ENCODE measurements at places on chromosomes 4 and X. TPM values are rescaled to one million over a fixed set of nuclear protein-coding genes. Genes with fewer than 3 reads are reported as not detected.
A peak's percentile ranks its signal among the peaks of the same experiment; 100 is the strongest.

PPP1R2C gene
- total RNA-seq, result not detected

TSPYL2 gene
- total RNA-seq, result 20.6 TPM

MAPK10 gene
- total RNA-seq, result 6.5 TPM

FGA gene
- not detected for total RNA-seq

DMD gene
- 11.8 TPM for total RNA-seq

DNA sequence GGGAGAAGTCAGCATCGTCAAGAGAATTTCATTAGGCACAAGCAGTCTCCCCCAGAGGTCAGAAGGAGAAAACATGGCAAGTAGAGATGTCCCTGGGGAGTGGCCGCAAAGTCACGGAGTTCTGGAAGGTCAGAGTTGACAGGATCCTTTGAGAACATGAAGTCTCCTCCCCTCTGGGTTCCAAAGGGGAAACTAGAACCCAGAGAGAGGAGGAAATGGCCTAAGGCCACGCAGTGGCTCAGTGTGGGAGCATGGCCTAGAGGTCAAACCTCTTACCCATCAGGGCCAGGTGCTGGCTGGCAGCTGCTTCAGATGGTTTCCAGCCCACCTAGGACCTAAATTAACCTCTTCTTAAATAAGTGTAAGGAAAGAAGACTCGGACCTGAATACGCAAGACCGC lies 884 bp downstream of the IDH3G start:
- H3K4me1 ChIP-seq, result peaks cover 4% of the 10 kb centered on the region
- H3K27me3 ChIP-seq, result no peaks in the 10 kb centered on the region
- peak overlapping the region; percentile 94 for H3K4me3 ChIP-seq
- DNase-seq, result no peak

- H3K4me3 ChIP-seq, result no peak overlapping the region
- no peak overlapping the region for H3K27ac ChIP-seq
- H3K4me1 ChIP-seq, result no peaks in the 10 kb centered on the region
- DNase-seq, result no peak
- H3K27me3 ChIP-seq, result no peaks in the 10 kb centered on the region
Measured at GRCh38 chrX:41703574-41704029, 14.8 kb downstream of the GPR34 start.

GRCh38 chr4:184987493-184988031 lies 30.7 kb upstream of the HELT start:
- no peaks in the 10 kb centered on the region for H3K36me3 ChIP-seq
- no peaks in the 10 kb centered on the region for H3K4me1 ChIP-seq
- no peak overlapping the region for H3K27ac ChIP-seq
- no peak overlapping the region for H3K4me3 ChIP-seq
- peaks cover 5% of the 10 kb centered on the region for H3K27me3 ChIP-seq
- no peak for DNase-seq

- no peaks in the 10 kb centered on the region for H3K36me3 ChIP-seq
- no peak for DNase-seq
- H3K27ac ChIP-seq, result no peak overlapping the region
- no peak overlapping the region for H3K4me3 ChIP-seq
- no peaks in the 10 kb centered on the region for H3K4me1 ChIP-seq
- H3K27me3 ChIP-seq, result no peaks in the 10 kb centered on the region
Measured at GRCh38 chr4:116520886-116521285, 564.5 kb downstream of the TRAM1L1 start.

DNA sequence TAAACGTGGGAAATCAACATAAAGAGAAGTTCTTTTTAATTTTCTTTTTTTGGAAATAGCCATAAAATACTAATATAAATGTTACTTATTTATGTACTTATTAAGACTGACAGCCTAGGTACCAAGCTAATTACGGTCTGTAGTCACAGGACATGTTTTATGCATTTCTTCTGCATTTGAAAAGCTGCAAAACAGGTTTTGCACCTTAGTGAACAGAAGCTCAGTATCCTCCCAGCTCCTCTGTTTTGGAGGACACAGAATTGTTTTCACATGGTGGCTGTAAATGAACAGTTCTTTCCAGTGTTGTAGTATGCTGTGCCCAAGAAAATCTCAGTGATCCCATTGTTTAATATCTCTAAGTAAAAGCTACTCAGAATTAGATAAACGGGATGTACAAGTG lies 1788.0 kb upstream of the TENM3 start:
- H3K27ac ChIP-seq, result no peak overlapping the region
- H3K36me3 ChIP-seq, result no peaks in the 10 kb centered on the region

GRCh38 chr4:145061318-145061920 lies 36.6 kb downstream of the ANAPC10 start:
- no peaks in the 10 kb centered on the region for H3K36me3 ChIP-seq
- H3K4me3 ChIP-seq, result no peak overlapping the region
- DNase-seq, result peak; percentile 67
- H3K27me3 ChIP-seq, result no peaks in the 10 kb centered on the region

DNA sequence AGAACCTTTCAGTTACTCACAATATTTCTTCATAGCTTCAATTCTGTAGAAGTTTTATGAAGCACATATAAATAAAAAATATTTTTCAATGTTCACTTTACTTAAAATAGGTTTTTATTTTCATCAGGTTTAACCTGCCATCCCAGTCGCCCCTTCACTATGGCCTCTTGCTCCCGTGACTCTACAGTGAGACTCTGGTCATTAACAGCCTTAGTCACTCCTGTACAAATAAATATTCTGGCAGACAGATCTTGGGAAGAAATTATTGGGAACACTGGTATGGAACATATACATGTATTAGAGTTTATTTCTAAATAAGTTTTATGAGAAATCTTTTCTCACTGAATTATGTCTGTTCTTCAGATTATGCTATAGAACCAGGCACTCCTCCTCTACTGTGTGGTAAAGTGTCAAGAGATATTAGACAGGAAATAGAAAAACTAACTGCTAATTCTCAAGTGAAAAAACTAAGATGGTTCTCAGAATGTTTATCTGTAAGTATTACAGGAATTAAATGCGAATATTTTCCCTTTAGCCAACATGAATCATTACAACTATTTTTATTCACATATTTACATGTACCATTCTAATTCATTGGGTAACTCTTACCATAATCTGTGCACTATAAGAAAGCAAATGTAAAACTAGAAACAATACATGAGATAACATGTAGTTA lies 45.6 kb downstream of the SPATA4 start:
- no peaks in the 10 kb centered on the region for H3K36me3 ChIP-seq
- DNase-seq, result peak; percentile 49
- H3K27me3 ChIP-seq, result no peaks in the 10 kb centered on the region
- H3K4me3 ChIP-seq, result no peak overlapping the region
- H3K27ac ChIP-seq, result peak overlapping the region; percentile 29

- no peak overlapping the region for H3K27ac ChIP-seq
- no peaks in the 10 kb centered on the region for H3K4me1 ChIP-seq
- H3K36me3 ChIP-seq, result peaks cover 1% of the 10 kb centered on the region
Measured at GRCh38 chr4:145660064-145660463, 19.9 kb upstream of the C4orf51 start.

DNA sequence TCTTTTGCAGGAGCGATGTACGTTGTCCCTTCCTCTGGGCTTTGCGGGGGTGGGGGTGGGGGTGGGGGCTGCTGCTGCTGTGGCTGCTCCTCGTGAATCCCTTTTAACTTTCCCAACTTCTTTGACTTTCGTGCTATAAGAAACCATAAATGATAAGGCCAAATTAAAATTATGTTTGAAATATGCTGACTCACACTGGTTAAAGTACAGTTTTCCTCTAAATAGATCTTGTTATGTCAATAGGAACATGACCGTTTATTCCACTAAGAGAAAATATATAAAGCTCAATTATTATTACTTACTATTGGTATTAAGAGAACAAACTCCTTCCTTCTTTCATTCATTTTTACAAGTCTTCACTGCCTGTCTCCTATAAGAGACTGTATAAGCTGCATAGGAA lies 287.4 kb downstream of the NR3C2 start:
- H3K27ac ChIP-seq, result no peak overlapping the region
- no peaks in the 10 kb centered on the region for H3K27me3 ChIP-seq
- no peaks in the 10 kb centered on the region for H3K36me3 ChIP-seq
- no peak overlapping the region for H3K4me3 ChIP-seq
- DNase-seq, result no peak

DNA sequence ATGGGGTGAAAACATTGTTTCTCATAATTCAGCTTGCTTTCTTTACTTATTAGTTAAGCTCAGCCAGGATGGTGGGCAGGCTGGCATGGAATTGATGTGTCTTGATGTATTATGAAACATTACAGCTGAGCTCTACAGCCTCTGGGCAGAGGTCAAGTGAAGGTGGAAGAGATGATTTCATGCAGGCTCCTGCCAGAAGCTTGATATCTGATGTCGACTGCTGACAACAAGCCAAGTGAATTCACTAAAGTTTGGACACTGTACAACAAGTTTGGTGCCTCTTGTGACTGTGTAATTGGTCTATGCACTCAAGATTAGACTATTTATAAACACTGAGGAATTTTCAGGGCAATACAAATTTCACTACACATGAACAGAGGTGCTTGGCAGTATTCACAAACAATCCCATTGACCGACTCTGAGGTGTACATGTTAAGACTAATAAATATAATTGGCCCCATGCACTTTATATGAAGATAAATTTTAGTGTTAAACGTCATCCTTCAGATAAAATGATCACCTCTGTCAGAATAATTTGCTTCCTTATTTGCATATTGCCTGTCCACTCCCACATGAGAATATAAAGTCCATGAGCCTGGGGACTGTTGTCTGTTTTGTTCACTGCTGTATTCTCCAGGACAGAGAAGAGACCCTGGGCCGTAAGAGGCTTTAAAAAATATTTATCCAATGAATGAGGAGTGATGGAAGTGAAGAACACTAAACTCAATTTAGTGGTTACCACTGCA lies 612.2 kb downstream of the IQCM start:
- no peak overlapping the region for H3K27ac ChIP-seq
- DNase-seq, result peak; percentile 41
- H3K36me3 ChIP-seq, result no peaks in the 10 kb centered on the region
- no peaks in the 10 kb centered on the region for H3K27me3 ChIP-seq
- H3K4me3 ChIP-seq, result no peak overlapping the region

DNA sequence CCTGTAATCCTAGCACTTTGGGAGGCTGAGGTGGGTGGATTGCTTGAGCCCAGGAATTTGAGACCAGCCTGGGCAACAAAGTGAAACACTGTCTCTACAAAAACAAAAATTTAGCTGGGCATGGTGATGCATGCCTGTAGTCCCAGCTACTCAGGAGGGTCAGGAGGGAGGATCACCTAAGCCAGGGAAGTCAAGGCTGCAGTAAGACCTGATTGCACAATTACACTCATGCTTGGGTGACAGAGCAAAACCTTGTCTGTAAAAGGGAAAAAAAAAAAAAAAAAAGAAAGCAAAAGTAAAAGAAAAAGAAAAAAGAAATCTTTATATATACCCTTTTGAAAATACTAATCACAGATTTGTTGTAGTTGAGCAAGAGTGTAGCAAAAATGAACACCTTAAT lies 801.0 kb upstream of the IGFBP7 start:
- no peaks in the 10 kb centered on the region for H3K27me3 ChIP-seq
- no peaks in the 10 kb centered on the region for H3K4me1 ChIP-seq
- no peaks in the 10 kb centered on the region for H3K36me3 ChIP-seq
- H3K27ac ChIP-seq, result no peak overlapping the region

- H3K27me3 ChIP-seq, result peaks cover 4% of the 10 kb centered on the region
- no peaks in the 10 kb centered on the region for H3K4me1 ChIP-seq
- no peak for DNase-seq
- H3K4me3 ChIP-seq, result no peak overlapping the region
- no peak overlapping the region for H3K27ac ChIP-seq
- no peaks in the 10 kb centered on the region for H3K36me3 ChIP-seq
Measured at GRCh38 chrX:74492720-74493201, 71.5 kb downstream of the SLC16A2 start.

GRCh38 chr4:3307060-3307459 lies 14.2 kb downstream of the RGS12 start:
- H3K36me3 ChIP-seq, result no peaks in the 10 kb centered on the region
- H3K4me1 ChIP-seq, result peaks cover 21% of the 10 kb centered on the region
- no peak overlapping the region for H3K4me3 ChIP-seq
- no peak overlapping the region for H3K27ac ChIP-seq
- no peak for DNase-seq

DNA sequence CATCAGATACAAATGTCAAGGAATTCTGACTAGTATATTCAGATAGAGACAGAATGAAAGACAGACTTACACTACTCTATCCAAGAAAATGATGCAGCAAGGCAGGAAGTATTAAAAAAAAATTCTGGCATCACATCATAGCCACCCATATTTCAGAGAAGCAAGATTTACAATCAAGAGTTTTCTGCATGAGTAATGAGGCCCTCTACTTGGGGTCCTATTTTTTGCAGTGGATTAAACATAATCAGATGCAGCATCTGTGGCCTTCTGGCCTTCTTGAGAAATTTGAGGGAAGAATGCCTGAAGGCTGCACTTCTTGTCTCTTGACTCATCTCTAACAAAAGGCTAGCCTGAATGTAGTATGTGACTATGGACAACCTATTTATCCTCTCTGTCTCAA lies 48.2 kb upstream of the SLIT2 start:
- H3K4me1 ChIP-seq, result peaks cover 4% of the 10 kb centered on the region
- DNase-seq, result peak; percentile 92
- H3K27ac ChIP-seq, result no peak overlapping the region
- no peaks in the 10 kb centered on the region for H3K27me3 ChIP-seq

DNA sequence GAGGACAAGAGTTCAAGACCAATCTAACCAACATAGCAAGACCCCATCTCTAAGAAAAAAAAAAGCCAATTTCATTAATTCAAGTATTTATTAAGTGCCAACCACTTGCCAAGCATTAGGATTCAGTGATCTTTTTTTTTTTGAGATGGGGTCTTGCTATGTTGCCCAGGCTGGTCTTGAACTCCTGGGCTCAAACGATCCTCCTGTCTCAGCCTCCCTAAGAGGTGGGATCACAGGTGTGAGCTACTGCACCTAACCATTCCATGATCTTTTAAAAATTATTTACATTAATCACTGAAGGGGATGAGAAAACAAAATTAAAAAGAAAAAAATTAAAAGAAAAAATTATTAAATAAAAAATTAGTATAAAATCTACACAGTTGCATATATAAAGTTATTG lies 24.4 kb downstream of the HELQ start:
- H3K36me3 ChIP-seq, result peaks cover 4% of the 10 kb centered on the region
- no peak for DNase-seq
- H3K27ac ChIP-seq, result no peak overlapping the region
- no peaks in the 10 kb centered on the region for H3K27me3 ChIP-seq
- H3K4me1 ChIP-seq, result no peaks in the 10 kb centered on the region
